ENCODE measurements at places on chromosomes 5 and 9.

DNA sequence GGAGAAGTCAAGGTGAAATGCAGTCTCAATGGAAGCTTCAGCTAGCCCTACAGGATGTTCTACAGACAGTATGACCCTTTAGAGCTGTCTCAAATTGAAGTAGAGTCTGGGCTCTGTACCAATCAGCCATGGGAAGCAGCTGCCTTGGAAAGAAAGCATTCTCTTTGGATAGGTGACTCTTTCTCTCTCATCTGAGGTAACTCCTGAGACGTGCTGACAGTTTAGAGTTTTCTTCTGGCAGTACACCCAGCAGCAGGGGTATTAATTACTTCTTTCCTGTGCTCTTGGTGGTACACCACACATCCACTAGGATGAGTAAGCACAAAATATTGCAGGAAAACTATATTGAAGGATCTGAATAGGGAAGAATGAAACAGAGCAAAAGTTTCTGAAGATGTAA, 329.6 kb upstream of the RGMB start:
- DNase-seq = no peak

DNA sequence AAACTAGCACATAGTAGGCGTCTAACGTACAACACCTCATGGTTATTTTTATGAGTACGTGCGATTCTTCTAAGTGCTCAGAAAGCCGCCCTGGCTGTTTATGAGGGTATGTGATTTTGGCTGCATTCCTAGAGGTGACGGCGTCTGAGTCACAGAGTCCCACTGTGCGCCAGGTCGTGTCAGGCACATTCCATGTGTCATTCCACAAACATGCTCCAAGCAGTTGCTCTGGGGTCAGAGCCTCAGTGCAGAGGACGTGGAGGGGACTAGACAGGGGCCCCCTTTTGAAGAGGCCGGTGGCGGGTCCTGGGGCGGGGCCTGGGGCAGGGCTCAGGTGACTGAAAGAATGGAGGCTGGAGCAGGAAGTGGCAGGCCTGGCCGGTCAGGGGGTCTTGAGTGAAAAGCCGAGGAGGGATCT, 51.9 kb downstream of the NEK6 start:
- no peak for DNase-seq

GRCh38 chr5:389891-390622, 52.9 kb upstream of the EXOC3 start:
- DNase-seq = no peak

DNA sequence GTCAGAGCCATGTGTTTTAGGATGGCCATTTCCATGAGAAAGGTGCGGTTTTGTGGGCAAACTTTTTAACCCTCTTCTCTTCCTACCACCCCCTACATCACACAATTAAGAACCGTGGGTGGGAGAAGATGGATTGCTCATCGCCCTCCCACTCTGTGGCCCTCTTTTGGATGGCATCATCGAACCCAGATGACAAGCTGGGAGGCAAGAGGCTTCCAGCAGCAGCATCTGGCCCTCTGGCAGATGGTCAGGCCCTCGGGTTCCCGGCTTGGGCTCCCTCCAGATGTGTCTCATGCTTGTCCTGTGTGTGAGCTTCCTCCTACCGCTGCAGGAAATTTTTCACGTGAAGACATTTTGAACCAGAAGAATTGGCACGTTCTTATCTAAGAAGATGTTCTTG, 199.9 kb downstream of the EBF1 start:
- no peak for DNase-seq

GRCh38 chr9:2879803-2880202, 35.9 kb upstream of the PUM3 start:
- DNase-seq = no peak

DNA sequence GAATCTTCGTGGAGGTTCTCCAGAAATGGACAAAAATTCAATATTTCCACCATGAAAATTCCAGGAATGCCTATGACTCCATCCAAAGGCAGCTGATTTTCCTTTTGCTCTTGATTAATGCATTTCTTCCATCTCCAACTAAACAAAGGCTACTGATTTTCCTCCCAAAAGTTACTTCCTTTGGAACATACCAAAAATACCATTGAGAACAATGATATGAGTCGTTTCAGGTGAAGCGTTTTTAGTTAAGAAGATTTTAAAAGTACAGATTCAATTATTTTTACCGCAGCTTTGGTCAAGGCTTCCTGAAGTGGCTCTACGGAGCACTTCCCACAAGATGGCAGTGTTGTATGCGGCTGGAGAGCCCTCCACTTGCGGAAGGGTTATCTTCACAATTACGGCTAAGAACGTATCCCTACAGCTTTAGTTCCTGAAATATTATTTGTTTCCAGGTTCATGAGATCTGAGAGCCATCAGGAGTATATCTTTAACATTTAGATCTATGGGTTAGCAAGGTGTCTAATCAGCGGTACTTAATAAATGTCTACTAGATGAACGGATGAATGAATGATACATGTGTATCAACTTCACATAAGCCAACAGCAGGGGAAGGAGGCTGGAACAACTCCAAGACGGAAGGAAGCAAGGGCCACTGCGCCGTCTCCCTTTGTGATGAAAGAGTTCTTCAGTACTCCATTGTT, 35.9 kb upstream of the ARSB start:
- DNase-seq = peak; percentile 83

DNA sequence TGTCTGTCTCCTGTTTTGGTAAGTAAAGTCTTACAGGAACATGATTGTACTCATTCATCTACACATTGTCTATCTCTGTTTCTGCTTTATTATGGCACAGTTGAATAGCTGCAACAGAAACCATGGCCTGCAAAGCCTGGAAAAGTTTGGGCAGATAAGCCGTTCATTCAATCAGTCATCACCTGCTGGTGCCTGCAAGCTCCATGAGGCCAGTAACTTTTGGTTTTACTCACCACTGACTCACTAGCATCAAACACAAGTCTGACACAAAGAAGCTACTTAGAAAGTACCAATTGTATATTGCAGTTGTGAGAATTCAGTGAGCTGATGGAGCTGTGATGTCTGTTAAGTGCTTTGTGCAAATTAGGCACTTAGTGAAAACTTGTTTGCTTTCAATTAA, 373.6 kb upstream of the SGCD start:
- peak; percentile 17 for DNase-seq

GRCh38 chr5:9924614-9925013, 294.5 kb upstream of the TAS2R1 start:
- peak; percentile 97 for DNase-seq

DNA sequence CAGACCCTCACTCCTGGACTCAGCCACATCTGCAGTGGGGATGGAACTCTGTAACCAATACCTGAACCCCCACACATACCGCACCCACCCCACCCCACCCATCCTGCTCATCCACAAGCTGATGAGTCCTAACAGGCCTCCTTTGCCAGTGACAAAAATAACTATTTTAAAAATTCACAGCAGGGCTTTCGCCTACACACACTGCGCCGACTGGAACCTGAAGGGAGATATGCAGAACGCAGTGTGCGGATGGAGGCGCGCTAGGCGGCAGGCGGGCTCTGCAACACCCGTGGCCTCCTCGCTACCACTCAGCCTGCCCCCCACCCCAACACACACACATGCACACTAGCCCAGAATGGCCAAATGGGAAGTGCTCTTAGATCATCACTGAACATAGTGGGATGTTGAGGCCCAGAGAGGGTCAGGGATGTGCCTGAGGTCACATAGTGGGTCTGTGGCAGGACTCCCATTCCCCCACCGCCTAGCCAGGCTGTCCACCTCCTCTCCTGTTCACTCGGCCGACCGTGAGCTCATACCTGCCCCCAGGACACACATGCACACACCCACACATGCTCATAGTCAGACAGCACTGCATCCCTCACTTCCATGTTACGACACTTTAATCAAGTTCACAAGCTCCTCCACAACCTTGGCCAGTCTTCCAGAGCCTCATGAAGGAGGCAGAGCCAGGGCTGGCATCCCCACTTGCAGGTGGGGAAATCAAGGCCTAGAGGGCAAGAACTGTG, 6.3 kb upstream of the CAMK2A start:
- no peak for DNase-seq

DNA sequence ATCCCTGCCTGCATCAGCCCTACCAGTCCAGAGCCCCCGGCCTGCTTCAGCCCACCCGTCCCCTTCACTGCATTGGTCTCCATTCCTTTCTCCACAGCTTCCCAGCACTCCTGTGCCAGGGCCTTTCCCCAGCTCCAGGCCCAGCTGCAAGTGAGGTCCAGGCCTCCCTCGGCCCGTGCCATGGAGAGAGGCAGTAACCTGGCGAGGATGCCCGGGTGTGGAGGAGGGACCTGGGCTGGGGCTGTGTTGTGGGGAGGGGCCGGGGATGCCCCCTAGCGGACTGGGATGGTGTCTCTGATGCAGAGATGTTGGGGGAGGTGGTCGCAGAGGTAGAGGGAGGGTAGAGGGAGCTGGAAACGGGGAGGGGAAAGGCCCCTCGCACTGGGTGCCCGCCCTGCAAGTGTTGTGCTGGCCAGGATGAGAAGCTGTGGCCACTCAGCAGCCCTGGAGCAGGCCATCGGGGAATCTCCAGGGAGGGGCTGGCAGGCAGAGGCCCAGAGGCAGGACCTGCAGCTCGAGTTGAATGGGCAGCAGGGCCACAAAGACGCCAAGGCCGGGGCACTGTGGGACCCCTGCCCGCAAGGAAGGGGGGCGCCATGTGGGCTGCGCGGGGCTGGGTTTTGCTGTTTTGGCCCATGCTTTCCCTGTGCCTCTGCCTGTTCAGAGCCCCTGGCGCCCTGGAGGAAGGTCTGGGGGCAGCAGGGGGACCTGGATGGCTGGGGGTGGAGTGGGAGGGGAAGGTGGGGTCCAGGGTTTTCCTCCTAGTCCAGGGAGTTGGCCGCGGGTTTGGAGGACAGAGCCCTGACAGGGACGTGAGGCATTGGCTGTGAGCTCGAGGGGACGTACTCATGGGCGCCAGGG, 26.0 kb upstream of the NKD2 start:
- no peak for DNase-seq

DNA sequence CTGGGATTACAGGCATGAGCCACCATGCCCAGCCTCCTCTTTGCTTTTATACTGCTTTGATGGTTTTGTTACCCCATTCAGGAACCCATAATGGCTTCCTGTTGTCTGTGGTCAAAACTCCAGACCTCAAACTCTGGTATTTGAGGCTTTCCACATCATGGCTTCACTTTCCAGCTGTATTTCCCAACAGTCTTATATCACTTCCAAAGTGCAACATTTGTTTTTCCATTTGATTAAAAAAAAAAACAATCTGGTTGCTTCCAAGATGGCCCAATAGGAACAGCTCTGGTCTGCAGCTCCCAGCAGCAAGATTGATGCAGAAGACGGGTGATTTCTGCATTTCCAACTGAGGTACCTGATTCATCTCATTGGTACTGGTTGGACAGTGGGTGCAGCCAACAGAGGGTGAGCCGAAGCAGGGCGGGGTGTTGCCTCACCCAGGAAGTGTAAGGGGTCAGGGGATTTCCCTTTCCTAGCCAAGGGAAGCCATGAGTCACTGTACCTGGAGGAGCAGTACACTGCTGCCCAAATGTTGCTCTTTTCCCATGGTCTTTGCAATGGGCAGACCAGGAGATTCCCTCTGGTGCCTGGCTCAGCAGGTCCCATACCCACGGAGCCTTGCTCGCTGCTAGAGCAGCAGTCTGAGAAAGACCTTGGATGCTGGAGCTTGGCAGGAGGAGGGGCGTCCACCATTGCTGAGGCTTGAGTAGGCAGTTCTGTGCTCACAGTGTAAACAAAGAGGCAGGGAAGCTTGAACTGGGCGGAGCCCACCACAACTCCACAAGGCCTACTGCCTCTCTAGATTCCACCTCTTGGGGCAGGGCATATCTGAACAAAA, 458.4 kb downstream of the KDM4C start:
- peak; percentile 89 for DNase-seq

GRCh38 chr9:76223749-76224340, 170.4 kb downstream of the RFK start:
- no peak for DNase-seq

GRCh38 chr5:29412979-29413378, 1780.5 kb upstream of the CDH6 start:
- no peak for DNase-seq

- DNase-seq = no peak
Observed at GRCh38 chr5:163387589-163388343, 49.6 kb upstream of the CCNG1 start.

DNA sequence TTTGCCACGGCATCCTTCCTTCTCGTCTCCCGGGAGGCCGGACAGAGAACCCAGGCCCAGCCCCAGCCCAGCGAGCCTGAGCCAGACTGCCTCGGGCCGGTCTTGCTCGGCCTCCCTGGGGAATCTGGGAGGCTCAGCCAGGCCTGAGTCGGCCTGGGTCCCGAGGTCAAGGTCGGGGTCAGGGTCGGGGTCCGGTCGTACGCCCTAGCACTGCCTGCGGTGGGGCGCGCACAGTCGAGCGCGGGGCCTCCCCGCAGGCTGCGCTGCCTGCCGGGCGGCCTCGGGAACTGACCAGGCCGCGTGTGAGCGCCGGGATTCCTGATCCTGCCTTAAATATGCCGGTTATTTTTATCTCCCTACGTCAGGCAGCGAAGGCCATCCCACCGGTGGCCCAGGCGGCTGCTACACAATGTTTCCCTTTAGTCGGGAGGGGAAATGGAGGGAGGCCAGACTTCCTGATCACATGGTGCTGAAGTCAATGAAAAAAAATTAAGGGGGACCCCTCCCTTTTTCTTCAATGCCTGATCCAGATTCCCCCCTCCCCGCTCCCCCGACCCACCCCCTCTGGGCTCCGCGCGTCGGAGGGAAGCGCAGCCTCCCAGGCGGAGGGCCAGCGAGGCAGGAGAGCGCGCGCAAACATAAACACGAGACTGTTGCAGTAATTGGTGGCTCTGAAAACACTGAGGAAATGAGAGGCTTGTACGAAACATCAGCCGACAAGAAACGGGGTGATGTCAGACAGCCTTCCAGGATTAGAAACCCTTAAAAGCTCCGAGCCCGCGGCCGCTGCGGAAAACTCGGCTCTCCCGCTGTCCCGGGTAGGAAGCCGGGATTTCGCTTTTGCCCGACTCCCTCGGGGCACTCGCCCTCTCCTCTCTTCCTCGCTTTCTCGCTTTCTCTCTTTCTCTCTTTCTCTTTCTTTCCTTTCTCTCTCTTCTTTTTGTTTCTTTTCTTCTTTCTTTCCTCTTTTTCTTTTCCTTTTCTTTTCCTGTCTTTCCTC, 148.2 kb upstream of the KLF4 start:
- peak; percentile 72 for DNase-seq

DNA sequence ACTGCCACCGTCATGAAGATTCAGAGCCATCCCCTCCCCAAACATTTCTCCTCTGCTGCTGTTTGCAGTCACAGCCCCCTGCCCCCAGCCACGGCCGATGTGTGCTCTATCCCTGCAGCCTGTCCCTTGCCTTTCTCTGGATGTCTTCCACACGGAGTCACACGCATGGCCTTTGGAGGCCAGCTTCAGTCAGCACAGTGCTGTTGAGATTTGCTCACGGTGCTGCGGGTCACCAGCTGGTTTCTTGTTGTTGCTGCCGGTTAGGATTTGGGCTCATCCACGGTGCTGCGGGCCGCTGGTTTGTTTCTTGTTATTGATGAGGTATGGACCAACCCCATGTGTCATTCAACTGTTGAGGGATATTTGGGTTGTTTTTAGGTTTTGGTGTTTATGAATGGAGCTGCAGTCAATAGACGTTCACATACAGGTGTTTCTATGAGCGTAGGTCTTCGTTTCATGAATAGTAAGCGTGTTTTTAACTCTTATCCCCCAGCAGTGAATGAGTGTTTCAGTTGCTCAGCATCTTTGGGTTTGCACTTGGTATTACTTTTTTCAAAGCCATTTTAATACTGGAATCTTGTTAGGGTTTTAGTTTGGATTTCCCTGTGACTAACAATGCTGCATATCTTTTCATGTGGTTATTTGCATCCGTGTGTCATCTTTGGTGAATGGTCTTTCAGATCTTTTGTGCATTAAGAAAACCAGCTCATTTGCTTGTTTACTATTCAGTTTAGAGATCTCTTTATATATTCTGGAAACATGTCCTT, 57.6 kb downstream of the AHRR start:
- DNase-seq = no peak

GRCh38 chr5:168052686-168053085, 238.8 kb upstream of the WWC1 start:
- no peak for DNase-seq

GRCh38 chr9:137031904-137032640, at the start of gene FUT7:
FUT7 (minus strand) TSS chr9:137032088; CDS start chr9:137031991, 97 bp downstream.
- DNase-seq = no peak

Measured in cardiac muscle cell (in vitro differentiated cells and primary cell).